Chondrocyte (in vitro differentiated cells): ENCODE measurements at places on chromosomes 6 and 20. TPM values are rescaled to one million over a fixed set of nuclear protein-coding genes. Genes with fewer than 3 reads are reported as not detected.

GRCh38 chr20:23214903-23215302, 128.8 kb upstream of the CD93 start:
- peak overlapping the region; percentile 74 for H3K27ac ChIP-seq
- peaks cover 17% of the 10 kb centered on the region for H3K27me3 ChIP-seq
- peaks cover 9% of the 10 kb centered on the region for H3K4me1 ChIP-seq
- H3K36me3 ChIP-seq: no peaks in the 10 kb centered on the region
- DNase-seq: no peak

GRCh38 chr20:52470561-52470960, 279.0 kb upstream of the ZFP64 start:
- H3K4me3 ChIP-seq: no peak overlapping the region
- no peak for DNase-seq
- H3K27ac ChIP-seq: no peak overlapping the region
- no peaks in the 10 kb centered on the region for H3K4me1 ChIP-seq
- peaks cover 6% of the 10 kb centered on the region for H3K27me3 ChIP-seq

The TAGAP gene
- total RNA-seq: not detected in 3 replicates

- peaks cover 22% of the 10 kb centered on the region for H3K4me1 ChIP-seq
- H3K36me3 ChIP-seq: no peaks in the 10 kb centered on the region
- no peaks in the 10 kb centered on the region for H3K27me3 ChIP-seq
- H3K27ac ChIP-seq: no peak overlapping the region
- H3K4me3 ChIP-seq: no peak overlapping the region
Measured at GRCh38 chr6:166630462-166630861, 3.4 kb upstream of the RPS6KA2 start.

DNA sequence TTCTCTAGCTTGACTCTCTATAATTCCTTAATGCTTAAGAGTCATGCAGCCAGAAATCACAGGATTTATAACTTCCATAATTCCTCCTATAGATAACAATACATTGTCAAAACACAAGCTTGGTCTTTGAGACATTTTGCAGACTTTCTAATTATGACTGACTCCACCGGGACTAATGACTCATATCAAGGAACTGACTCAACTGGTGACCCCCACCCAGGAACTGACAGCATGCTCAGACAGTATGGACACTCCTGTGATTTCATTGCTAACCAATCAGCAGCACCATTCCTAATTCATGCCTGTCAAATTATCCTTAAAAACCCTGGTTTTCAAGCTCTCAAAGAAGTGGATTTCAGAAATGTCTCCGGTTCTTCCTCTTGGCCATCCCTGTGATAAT, 670.5 kb upstream of the IMPG1 start:
- no peak for DNase-seq
- H3K27ac ChIP-seq: no peak overlapping the region
- no peaks in the 10 kb centered on the region for H3K27me3 ChIP-seq
- H3K36me3 ChIP-seq: no peaks in the 10 kb centered on the region
- H3K4me3 ChIP-seq: no peak overlapping the region
- H3K4me1 ChIP-seq: no peaks in the 10 kb centered on the region

GRCh38 chr6:41548098-41548840, 2.1 kb downstream of the FOXP4 start:
- DNase-seq: no peak
- H3K36me3 ChIP-seq: peaks cover 3% of the 10 kb centered on the region
- H3K27ac ChIP-seq: no peak overlapping the region
- peaks cover 1% of the 10 kb centered on the region for H3K27me3 ChIP-seq
- peak overlapping the region; percentile 93 for H3K4me3 ChIP-seq

DNA sequence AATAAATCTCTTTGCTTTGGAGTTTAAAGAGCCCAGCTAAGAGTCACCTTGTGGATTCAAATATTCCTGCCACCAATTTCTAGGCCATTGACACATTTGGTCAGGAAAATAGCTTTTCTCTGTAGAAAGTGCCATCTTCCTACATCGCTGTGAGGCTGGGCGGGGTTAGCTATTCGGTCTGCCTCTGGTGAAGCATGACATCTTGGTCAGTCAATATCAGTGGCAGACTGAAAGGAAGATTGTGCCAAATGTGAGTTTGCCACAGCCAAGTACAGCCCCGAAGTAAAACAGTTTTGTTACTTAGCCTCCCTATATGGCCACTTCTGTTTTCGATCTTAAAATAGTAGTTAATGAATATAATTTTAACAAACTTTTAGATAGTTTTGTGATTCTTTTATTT, 65.5 kb upstream of the FABP7 start:
- H3K27ac ChIP-seq: no peak overlapping the region
- no peaks in the 10 kb centered on the region for H3K27me3 ChIP-seq
- no peak overlapping the region for H3K4me3 ChIP-seq
- H3K36me3 ChIP-seq: peaks cover 1% of the 10 kb centered on the region
- no peak for DNase-seq

DNA sequence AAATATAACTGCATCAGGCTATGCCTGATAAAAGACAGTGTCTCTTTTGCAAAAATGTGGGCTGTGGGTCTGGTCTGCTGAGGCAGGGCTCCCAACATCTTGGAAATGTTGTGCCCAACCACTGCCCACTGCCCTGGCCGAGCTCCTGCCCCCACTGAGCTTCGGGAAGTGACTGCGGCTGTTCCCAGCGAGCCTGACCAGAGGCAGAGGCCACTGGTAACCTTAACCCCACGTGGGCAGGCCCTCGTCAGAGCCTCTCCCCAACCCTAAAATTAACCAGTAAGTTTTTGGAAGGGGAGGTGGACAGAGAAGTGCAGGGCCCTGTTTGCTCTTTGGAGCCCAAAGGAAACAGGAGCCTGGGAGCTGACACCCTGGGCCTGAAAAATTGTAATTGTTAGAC, 225.9 kb downstream of the MAFB start:
- no peaks in the 10 kb centered on the region for H3K4me1 ChIP-seq
- no peak overlapping the region for H3K4me3 ChIP-seq
- no peak overlapping the region for H3K27ac ChIP-seq
- H3K36me3 ChIP-seq: no peaks in the 10 kb centered on the region
- peaks cover 17% of the 10 kb centered on the region for H3K27me3 ChIP-seq

DNA sequence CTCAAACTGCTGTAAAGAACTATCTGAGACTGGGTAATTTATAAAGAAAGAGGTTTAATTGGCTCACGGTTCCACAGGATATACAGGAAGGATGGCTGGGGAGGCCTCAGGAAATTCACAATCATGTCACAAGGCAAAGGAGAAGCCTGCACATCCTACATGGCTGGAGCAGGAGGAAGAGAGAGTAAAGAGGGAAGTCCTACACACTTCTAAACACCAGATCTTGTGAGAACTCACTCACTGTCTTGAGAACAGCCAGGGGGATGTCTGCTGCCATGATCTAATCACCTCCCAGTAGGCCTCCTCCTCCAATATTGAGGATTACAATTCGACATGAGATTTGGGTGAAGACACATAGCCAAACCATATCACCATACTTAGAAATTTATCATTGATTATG, 1307.0 kb upstream of the GJE1 start:
- H3K27ac ChIP-seq: no peak overlapping the region
- no peak for DNase-seq
- H3K4me1 ChIP-seq: peaks cover 10% of the 10 kb centered on the region
- no peaks in the 10 kb centered on the region for H3K36me3 ChIP-seq
- H3K27me3 ChIP-seq: no peaks in the 10 kb centered on the region

The VARS1 gene
- total RNA-seq: 71.1 to 101 TPM (median 71.9 TPM) in 3 replicates

The TGM3 gene
- not detected in 3 replicates for total RNA-seq

DNA sequence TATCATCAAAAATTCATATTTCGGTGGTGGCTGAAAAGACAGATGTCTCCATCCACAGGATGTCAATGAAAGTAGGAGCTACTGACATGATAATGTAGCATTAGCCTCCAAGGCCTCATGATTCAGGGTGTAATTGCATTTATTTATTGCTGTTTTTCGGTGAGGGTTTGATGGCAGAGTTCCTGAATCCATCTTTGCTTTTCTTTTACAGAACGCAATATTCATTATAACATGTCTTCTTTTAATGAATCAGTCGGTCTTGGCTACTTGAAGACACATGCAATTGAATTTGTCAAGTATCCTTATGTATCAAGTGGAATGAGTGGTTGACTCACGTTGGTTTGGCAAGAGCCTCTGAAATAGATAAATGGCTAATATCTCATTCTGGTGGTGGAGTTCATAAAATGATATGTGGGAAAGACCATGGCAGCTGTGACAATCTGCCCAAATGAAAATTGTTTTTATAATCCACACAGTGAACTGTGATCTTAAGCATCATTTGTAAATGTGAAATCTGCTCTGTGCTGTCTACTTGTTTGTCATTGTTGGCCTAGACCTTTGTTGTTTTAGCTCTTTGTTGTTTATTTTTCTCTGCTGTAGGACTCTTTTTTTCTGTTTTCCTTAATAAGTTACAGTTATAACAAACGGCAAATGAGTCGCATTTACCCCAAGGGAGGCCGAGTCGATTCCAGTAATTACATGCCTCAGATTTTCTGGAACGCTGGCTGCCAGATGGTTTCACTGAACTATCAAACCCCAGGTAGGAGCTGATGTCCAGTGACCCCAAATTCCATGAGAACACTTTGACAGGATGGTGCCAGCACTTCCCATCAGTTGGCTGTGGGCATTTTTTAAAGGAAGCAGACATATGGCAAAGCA, 105.7 kb upstream of the LAMP5 start:
- peak overlapping the region; percentile 15 for H3K4me3 ChIP-seq
- peaks cover 26% of the 10 kb centered on the region for H3K4me1 ChIP-seq
- H3K27ac ChIP-seq: peak overlapping the region; percentile 77
- H3K36me3 ChIP-seq: peaks cover 5% of the 10 kb centered on the region

- H3K27me3 ChIP-seq: peaks cover 39% of the 10 kb centered on the region
- H3K4me3 ChIP-seq: no peak overlapping the region
- H3K27ac ChIP-seq: no peak overlapping the region
Measured at GRCh38 chr20:2761885-2762284, 38.5 kb downstream of the CPXM1 start.

GRCh38 chr20:11734431-11734830, 183.3 kb upstream of the BTBD3 start:
- H3K36me3 ChIP-seq: no peaks in the 10 kb centered on the region
- no peak for DNase-seq
- H3K4me3 ChIP-seq: no peak overlapping the region
- H3K27me3 ChIP-seq: no peaks in the 10 kb centered on the region
- no peak overlapping the region for H3K27ac ChIP-seq

The SMOC2 gene
- 56.3 to 148 TPM (median 145 TPM) in 3 replicates for total RNA-seq

DNA sequence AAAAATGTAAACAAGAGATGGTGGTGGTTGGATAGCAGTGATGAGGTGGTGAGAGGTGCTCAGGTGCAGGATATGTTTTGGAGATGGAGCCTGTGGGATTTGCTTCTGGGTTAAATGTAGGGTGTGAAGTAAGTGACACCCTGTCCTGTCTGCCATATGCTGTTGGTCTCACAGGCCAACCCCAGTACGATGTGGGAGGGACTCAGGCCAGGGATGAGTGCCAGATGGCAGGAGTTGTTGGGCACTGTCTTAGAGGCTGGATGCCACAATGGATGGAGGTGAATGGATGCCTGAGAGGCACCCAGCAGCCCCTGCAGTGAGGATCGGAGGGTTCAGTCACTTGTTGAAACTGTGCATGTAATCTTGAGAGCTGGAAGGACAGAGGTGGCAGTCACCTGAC, 259.3 kb downstream of the NRN1 start:
- H3K36me3 ChIP-seq: no peaks in the 10 kb centered on the region
- H3K27ac ChIP-seq: no peak overlapping the region
- H3K4me3 ChIP-seq: no peak overlapping the region
- no peak for DNase-seq

GRCh38 chr6:47579040-47579439, 101.5 kb downstream of the CD2AP start:
- H3K4me1 ChIP-seq: no peaks in the 10 kb centered on the region
- no peak overlapping the region for H3K27ac ChIP-seq
- no peaks in the 10 kb centered on the region for H3K27me3 ChIP-seq

The ASIP gene
- total RNA-seq: not detected in 3 replicates

DNA sequence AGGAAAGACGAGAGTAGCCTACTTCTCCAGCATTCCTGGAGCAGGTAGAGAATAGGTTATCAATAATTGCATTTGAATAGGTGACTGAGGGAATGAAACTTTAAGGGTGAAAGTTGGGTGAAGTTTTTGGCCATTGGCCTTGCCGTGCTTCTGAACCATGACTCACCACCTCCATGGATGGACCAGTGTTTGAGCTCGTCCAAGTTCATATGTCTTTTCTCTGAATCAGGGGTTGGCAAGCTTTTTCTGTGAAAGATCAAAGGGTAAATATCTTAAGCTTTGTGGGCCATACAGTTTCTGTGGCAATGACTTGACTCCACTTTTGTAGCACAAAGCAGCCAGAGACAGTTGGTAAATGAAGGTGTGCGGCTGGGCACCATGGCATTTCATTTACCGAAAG, 31.8 kb downstream of the SNRNP48 start:
- no peak overlapping the region for H3K27ac ChIP-seq
- no peak overlapping the region for H3K4me3 ChIP-seq
- H3K36me3 ChIP-seq: no peaks in the 10 kb centered on the region
- no peaks in the 10 kb centered on the region for H3K27me3 ChIP-seq
- DNase-seq: no peak
- H3K4me1 ChIP-seq: peaks cover 14% of the 10 kb centered on the region

The KIF16B gene
- total RNA-seq: 11.2 to 14.5 TPM (median 11.9 TPM) in 3 replicates

DNA sequence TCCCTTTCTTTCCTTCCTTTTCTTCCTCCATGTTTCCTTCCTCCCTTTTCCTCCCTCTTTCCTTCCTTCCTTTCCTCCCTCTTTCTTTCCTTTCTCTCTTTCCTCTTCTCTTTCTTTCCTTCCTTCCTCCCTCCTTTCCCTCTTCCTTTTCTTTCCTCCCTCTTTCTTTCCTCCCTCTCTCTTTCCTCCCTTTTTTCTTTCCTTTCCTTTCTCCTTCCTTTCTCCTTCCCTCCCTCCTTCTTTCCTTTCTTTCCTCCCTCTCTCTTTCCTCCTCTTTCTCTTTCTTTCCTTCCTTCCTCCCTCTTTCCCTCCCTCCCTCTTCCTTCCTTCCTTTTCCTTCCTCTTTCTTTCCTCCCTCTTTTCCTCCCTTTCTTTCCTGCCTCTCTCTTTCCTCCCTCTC, 86.3 kb upstream of the FERMT1 start:
- no peaks in the 10 kb centered on the region for H3K36me3 ChIP-seq
- H3K27ac ChIP-seq: no peak overlapping the region
- DNase-seq: no peak
- peaks cover 14% of the 10 kb centered on the region for H3K27me3 ChIP-seq
- H3K4me3 ChIP-seq: no peak overlapping the region

The LINC00237 gene
- total RNA-seq: not detected in 3 replicates

GRCh38 chr20:50572938-50573777, 63.0 kb downstream of the PTPN1 start:
- H3K4me3 ChIP-seq: no peak overlapping the region
- no peak for DNase-seq
- peaks cover 27% of the 10 kb centered on the region for H3K36me3 ChIP-seq
- H3K27me3 ChIP-seq: no peaks in the 10 kb centered on the region
- peak overlapping the region; percentile 89 for H3K27ac ChIP-seq

DNA sequence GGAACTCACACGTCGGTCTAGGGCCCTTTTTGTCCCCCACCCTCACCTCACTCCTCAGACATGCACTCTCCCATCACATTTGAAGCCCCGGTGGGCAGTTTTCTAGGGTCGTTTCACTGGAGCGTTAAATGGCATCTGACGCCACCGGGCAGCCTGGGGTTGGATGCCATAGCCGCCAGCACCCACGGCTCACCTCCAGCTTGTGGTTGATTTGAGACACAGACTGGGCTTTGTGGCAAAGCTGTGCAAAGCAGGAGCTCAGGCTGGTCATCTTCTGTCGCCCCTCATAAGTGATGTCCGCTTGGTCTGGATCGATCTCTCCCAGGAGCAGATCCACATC, 530 bp downstream of the GOPC start:
- no peak for DNase-seq
- peaks cover 36% of the 10 kb centered on the region for H3K4me1 ChIP-seq
- H3K27ac ChIP-seq: peak overlapping the region; percentile 99
- peak overlapping the region; percentile 99 for H3K4me3 ChIP-seq
- no peaks in the 10 kb centered on the region for H3K27me3 ChIP-seq

- no peaks in the 10 kb centered on the region for H3K36me3 ChIP-seq
- no peaks in the 10 kb centered on the region for H3K4me1 ChIP-seq
- DNase-seq: no peak
- H3K27me3 ChIP-seq: peaks cover 6% of the 10 kb centered on the region
Measured at GRCh38 chr6:68087399-68088133, 547.5 kb upstream of the ADGRB3 start.
